Mesothelial cell of epicardium (in vitro differentiated cells): ENCODE measurements at places on chromosomes 5 and 9. TPM values are rescaled to one million over a fixed set of nuclear protein-coding genes. Genes with fewer than 3 reads are reported as not detected.

DNA sequence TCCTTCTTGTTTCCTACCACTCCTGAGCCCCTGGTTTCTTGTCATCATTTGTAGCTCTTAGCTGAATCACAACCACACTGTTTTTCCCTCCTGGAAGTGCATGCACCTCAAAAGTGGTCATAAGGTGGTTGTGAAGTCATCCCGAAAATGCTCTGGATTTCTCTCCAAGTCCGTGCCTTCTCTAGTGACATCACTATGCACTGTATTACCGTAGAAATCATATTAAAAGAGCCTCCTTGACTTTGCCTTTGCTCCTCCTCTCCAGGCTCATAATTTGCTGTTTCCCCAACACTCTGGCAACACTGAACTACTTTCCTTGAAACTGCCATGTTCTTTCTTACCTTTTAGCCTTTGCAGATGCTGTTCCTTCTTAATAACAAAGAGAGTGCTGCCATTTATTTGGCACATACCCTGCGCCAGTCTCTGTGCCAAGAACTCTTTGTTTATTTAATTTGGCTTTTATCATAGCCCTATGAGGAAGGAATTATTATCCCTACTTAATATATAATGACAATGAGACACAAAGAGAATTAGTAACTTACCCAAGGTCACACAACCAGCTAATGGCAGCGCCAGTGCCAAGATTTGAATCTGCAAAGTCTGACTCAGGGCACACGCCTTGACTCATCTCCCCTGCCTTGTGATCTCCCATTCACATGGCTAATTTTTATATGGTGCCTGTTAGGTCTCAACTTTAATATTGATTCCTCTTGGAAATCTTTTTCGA, 115.4 kb downstream of the KIF4B start:
- DNase-seq, result no peak

DNA sequence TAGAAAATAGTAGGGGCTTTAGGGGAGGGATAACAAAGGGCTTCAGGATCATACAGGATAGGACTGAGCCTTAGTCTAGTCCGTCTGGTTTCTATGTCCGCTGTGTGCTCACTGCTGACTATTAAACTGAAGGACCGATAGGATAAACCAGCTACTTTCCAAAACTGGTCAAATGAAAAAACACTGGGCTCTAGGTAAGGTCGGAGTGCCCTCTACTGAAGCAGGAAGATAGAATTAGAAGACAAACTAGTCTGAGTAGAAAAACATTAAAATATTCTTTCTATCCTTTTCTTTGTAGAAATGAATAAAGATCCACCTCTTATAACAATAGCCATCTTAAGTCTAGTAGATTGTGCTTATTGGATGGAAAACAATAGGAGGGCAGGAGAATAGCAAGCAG, 133.6 kb downstream of the CEMIP2 start:
- no peak for DNase-seq

GRCh38 chr9:134225186-134225585, 60.8 kb upstream of the RNU6ATAC start:
- DNase-seq, result no peak

The ENC1 gene
- total RNA-seq, result 123 to 129 TPM (median 125 TPM) in 3 replicates

The MPDZ gene
- total RNA-seq, result 183 to 190 TPM (median 187 TPM) in 3 replicates

The TPPP gene
- total RNA-seq, result 0.16 to 0.24 TPM (median 0.18 TPM) in 3 replicates
